ENCODE measurements at places on chromosomes 3 and 15.

DNA sequence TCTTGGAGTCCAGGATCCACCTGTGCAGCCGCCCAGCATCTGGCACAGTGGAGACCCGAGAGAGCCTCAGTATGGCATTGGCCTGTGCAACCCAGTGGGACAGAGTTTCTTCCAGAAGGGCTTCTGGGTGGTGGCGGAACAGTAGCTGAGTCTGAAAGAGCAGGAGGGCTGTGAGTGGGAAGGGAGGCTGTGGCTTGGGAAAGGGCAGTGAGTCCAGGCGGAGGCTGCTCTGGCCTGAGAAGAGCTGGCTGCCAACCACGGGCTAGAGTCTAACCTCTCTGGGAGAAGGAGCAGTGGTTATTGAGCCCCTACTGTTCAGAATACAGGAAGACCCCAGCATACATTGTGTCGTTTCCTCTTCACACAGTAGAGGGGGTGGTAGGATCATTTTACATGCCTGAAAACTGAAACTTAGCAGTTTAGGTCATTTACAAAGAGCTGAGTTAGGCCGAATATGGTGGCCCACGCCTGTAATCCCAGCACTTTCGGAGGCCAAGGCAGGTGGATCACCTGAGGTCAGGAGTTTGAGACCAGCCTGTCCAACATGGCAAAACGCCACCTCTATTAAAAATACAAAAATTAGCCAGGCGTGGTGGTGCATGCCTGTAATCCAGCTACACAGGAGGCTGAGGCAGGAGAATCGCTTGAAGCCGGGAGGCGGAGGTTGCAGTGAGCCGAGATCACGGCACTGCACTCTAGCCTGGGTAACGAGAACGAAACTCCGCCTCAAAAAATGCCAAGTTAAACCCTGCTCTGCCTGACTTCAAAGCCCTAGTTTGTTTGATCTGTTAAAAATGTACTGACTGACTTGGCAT lies 3.2 kb downstream of the AEN start:
- no peak for ATAC-seq

GRCh38 chr3:194944526-194944925 lies 258.8 kb downstream of the FAM43A start:
- no peak for ATAC-seq

GRCh38 chr3:35670408-35670965 lies 31.2 kb downstream of the ARPP21 start:
- ATAC-seq = no peak

GRCh38 chr3:189316296-189317019 lies 144.7 kb downstream of the TPRG1 start:
- no peak for ATAC-seq

GRCh38 chr3:140545197-140545596 lies 132.7 kb upstream of the TRIM42 start:
- ATAC-seq = no peak

All from SK-N-SH treated with all-trans-retinoic acid at 6 μM for 48 hours (cell line).